T-helper 9 cell (primary cell): ENCODE measurements at places on chromosomes 2 and 18.

DNA sequence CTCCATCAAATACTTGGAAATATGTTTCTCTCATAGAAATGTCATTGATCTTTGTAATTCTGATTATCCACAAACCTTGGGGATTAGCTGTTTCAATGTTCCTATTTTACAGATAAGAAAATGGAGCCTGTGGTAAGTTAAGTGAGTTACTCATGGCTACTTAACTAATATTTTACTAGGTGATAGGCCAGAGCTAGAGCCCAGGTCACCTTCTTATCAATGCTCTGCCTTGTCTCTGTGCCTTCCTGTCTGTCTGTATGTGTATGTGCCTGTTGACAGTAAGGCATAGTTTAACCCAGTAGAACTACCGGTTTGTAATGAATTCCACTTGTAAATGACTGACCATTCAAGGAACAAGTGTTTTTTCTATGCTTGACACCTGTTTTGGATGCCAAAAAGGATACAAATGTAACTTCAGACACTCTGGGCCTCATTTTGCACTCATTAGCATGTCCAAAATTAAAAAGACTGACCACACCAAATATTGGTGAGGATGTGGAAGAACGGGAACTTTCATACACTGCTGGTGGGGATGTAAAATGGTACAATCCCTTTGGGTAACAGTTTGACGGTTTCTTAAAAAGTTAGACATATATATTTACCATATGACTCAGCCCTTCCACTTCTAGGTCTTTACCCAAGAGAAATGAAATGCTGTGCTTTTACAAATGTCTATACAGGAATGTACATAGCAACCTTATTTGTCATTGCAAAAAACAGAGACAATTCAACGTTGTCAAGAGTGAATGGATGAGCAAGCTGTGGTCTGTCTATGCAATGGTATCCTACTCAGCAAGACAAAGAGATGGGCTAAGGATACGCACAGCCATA lies 19.6 kb upstream of the IL1A start:
- no peak for DNase-seq

DNA sequence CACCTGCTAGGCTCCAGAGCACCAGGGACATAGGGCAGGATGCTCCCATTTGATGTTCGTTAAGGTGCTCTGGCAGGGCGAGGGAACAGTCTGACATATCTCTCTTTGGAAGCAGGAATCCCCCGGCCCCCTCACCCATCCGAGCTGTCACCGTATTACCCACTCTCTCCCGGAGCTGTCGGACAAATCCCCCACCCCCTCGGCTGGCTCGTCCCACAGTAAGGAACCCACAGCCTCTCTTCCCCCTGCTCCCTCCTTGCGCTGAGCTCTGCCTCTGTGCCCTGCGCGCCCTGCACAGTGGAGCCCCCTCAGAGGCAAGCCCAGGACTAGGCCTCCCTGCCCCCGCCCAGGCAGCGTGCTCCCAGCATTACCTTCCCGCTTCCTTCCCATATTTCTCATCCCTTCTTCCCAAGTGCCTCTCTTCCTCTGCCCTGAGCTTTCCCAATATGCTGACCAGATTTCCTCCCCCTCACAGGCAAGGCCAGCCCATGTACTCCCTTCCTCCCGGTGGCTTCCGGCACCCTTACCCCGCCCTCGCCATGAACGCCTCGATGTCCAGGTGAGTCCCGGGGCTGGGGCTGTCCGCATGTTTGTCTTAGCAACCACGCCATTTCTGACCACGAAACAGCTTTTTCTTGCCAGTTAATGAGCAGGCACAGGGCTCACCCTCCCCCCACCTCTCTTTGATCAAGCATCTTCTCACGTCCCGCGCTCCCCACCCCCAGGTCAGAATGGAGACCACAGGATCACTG lies 23.8 kb downstream of the TGOLN2 start:
- DNase-seq, result no peak

DNA sequence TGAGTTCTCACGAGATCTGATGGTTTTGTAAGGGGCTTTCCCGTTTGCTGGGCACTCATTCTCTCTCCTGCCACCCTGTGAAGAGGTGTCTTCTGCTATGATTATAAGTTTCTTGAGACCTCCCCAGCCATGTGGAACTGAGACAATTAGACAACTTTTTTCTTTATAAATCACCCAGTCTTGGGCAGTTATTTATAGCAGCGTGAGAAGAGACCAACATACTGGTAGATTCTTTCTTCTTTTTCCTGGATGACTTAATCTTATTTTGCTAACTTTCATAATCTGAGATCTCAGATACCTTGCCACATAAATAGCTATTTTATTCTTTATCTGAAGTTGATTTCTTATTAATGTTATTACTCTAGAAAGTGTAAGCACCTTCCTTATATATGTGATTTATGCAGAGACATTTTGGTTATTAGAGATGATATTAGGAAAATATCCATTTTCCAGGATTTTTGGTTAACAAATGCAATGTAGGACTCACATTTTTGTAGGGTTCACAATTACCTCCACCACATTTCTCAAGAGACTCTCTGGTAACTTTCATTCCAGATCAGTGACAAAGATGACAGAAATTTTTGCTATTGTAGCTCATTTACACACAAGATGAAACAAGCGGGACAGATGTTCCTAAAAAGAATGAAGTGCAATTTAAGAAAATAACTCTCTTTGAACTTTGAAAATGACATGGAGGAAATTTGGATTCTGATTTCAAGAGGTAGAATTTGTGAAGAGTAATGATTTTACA lies 97.9 kb upstream of the RND3 start:
- DNase-seq, result no peak

DNA sequence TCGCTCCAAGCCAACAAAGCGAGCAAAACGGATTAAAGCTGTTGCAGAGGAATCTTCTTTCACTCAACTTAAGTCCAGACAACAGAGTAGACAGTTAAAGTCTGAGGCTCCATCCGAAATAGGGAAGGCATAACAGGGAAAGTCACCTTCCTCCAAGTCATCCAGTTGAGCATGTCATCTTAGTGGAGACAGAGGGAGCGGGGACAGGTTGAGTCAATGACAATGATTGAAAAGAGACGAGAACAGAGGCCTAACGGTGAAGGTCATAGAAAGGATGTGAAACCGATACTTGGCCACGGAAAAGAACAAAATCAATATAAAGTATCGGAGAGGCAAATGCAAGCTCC lies 455 bp downstream of the C18orf32 start:
- no peak for DNase-seq

DNA sequence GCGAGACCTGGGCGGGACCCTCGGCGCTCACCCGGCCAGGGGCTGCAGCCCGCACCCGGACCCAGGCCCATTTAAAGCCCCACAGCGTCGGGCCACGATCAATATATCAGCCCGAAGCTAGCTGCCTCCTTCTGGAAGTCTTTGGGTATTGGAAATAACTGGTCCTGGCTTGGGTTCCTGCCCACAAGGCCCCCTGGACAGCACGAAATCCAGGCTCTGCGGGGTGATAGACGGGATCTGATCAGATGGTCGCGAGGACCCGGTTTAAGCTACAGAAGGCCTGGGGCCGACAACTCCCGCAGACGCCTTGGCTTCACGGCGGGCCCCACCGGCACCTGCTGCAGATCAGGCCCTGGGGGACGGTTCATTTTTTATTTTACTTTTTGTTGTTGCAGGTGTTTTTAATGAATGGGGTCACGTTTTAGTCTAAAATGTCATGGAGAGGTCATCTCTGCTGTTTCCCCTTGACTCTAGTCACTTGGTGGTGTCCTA lies 362 bp upstream of the PSTPIP2 start:
- DNase-seq, result no peak

GRCh38 chr2:200944467-200945394 lies 18.7 kb downstream of the ORC2 start:
- DNase-seq, result no peak
